Stimulated activated CD4-positive, alpha-beta T cell treated with anti-CD3 and anti-CD28 coated beads, Interleukin-1b, Interleukin-23, amount 100 ng/mL, for 1 hour (primary cell): ENCODE measurements at places on chromosomes 16 and 17.

DNA sequence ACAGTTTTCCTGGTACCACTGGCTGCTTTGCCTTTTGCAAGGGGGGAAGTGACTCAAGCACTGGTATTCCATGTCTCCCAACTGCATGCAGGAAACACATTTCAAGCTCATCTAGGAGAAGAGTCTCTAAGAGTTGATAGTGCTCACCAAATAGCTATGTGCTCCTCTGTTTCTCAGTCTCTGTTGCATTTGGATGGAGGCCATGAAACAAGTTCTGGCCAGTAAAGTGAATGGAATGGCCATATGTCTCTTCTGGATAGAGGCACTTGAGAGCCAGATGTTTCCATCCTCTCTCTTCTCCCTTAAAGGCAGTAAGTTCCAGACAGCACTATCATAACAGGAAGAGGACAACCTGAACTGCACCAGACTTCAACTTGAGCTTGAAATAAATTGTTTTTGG lies 60.6 kb downstream of the C16orf82 start:
- no peak for DNase-seq

DNA sequence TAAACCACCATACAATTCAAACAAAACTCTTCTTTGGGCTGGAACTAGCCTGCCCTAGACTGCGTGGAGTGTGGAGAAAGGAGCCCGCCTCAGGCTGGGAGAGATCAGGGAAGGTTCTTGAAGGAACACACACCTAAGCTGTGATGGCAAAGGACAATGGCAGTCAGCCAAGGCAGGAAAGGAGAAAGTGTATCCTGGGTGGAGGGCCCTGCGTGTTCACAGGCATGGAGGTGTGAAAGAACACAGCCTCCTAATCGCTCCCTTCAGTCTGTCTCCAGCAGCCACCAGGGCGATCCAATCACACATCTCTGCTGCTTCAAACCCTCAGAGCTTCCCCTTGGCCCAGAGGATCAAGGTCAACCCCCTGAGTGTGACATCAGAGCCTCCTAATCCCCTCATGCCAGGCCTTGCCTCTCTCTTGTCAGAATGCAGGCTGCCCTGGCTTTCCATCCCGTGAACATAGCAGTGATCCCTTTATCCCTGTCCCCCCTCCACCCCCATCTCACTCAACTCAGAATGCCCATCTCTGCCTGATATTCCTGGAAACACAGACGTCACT lies 173.0 kb downstream of the KATNIP start:
- no peak for DNase-seq

GRCh38 chr17:7004398-7005253 lies 7.8 kb upstream of the RNASEK start:
- DNase-seq, result no peak

- no peak for DNase-seq
These were observed 4.9 kb upstream of the POLR3E start for GRCh38 chr16:22292320-22292719.

DNA sequence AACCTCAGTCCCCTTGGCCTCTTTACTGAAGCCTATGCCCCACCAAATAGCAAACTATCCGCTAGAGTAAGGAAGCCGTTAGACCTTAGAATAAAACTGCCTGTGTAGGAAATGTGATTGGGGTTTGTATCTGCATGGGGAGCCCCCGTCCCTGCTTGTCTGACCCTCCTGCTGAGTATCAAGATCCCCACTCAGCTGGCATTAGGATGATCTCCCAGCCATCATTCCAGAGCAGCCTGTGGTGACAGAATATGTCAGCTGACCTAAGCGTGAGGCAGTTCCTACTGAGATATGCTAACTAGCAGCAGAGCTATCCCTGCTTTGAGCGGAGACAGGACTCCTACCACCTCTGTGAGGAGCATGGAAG lies 645 bp upstream of the GFOD2 start:
- DNase-seq, result no peak

- DNase-seq, result no peak
These were observed 79.1 kb upstream of the CDH5 start for GRCh38 chr16:66287416-66287815.
